ENCODE measurements at places on chromosomes 1 and 21.

DNA sequence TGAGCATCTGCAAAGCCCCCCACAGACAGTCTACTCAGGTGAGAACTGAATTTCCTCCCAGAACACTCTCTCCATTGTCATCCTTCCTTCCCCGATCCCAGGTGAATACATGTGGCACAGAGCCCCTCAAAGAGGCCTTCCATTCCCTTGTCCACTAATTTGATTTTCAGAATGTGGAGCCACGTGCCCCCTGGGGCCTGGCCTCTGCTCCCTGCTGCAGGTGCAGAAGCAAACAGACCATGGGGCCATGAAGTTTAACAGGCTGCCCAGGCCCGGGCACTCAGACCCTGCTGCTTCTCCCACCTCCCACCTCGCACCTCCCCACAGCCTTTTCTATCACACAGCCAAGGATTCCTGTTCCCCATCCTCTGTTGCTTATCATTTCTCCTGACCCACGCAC lies 243.8 kb upstream of the RAB4A start:
- no peak for DNase-seq

DNA sequence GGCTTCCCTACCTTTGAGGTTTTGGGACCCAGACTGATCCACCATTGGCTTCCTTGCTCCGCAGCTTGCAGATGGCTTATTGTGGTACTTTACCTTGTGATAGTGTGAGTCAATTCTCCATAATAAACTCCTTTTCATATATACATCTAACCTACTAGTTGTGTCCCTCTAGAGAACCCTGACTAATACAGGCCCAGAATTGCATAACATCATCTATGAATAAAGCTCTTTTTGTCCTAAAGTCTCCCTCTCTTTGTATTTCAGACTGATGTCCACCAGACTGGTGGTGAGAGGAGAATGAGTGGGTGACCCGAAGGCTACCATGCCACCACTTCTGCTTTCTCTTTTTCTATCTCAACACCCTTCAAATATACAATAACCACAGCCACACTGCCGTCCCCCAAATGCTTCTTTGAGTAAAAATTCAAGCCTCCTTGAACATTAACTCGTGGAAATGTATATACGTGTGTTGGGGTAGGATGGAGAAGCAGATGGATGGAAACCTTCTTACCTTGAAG lies 265.7 kb downstream of the PTBP2 start:
- DNase-seq: no peak

- no peak for DNase-seq
These were observed 2021.9 kb downstream of the MRPL39 start for GRCh38 chr21:23585419-23585818.

- no peak for DNase-seq
These were observed 1.3 kb upstream of the CHI3L1 start for GRCh38 chr1:203187689-203188264.

DNA sequence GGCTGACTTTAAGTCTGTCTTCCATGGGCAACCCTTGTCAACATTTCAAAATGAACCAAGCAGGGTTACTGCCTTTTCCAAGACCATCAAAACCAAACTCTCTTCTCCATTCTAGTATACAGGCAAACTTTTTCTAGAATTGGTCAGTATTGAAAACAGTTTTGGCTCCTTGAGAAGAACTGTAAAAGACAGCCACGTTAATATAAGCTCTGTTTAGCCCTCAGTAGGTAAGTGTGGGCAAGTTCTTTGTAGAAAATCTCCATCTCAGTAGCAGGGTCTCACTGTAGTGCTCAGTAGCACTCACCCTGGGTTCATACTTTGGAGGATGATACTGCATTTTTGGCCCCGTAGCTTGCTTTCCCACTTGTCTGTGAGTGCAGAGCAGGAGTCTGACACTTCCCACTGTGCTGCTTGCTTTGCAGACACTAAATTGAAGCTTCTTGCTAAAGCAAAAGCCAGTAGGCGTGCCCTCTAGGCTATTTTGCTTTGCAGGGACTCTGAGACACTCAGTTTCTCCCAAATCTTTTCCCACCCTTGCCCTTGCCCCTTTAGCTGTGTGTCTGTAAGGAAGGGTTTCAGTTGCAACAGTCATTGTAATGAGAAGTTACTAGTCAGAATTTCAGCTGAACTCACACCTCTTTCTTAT lies 34.3 kb upstream of the CACYBP start:
- no peak for DNase-seq

DNA sequence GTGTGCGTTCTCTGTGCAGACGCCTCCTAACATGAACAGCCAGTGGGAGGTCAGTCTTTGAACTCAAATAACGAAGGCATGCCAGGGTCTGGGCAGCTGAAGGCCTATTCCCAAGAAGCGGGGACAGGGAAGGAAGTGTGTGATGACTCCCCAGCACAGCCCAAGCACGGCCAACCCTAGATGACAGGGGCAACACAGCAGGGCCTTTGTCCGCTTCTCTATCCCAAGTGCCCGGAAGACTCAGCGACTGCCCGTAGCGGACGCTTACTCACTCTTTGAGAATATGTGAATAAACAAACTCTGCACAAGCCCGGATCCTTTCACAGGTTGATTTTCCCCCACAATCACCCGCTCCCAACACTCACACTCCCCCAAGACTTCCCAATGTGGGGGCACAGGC lies 11.2 kb downstream of the C1orf198 start:
- DNase-seq: no peak

DNA sequence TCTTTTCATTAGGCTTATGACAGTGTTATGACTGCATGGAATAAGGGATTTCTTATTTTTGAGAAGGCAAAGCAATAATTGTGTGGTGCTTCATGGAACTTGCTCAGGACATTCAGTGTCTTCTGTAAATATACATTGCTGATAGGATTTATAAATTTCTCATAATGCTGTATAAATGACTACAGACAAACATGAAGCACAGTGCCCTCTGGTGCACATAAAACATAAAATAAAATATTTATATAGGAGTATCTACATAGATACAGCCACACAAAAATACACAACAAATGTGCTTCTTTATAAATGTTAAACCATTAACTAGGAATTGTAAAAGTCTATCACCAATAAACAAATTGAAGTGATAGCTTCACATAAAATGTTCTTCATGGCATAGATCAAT lies 24.1 kb downstream of the BRINP3 start:
- DNase-seq: no peak
